ENCODE measurements at places on chromosomes 11 and 22.

- no peaks in the 10 kb centered on the region for H3K4me1 ChIP-seq
- no peak overlapping the region for H3K27ac ChIP-seq
- no peak overlapping the region for H3K4me3 ChIP-seq
- no peak for DNase-seq
- peaks cover 8% of the 10 kb centered on the region for H3K27me3 ChIP-seq
- no peaks in the 10 kb centered on the region for H3K36me3 ChIP-seq
These were observed 66.4 kb downstream of the CTTN start for GRCh38 chr11:70464509-70465361.

- peak overlapping the region; percentile 59 for H3K27ac ChIP-seq
- peak; percentile 26 for DNase-seq
- H3K4me1 ChIP-seq: peaks cover 40% of the 10 kb centered on the region
These were observed 35.6 kb upstream of the TMEM123 start for GRCh38 chr11:102488208-102488607.

- H3K27me3 ChIP-seq: peaks cover 43% of the 10 kb centered on the region
- peaks cover 9% of the 10 kb centered on the region for H3K4me1 ChIP-seq
- H3K36me3 ChIP-seq: no peaks in the 10 kb centered on the region
- peak; percentile 52 for DNase-seq
- H3K27ac ChIP-seq: no peak overlapping the region
- H3K4me3 ChIP-seq: peak overlapping the region; percentile 44
These were observed 519 bp upstream of the ART5 start for GRCh38 chr11:3642071-3642951.

DNA sequence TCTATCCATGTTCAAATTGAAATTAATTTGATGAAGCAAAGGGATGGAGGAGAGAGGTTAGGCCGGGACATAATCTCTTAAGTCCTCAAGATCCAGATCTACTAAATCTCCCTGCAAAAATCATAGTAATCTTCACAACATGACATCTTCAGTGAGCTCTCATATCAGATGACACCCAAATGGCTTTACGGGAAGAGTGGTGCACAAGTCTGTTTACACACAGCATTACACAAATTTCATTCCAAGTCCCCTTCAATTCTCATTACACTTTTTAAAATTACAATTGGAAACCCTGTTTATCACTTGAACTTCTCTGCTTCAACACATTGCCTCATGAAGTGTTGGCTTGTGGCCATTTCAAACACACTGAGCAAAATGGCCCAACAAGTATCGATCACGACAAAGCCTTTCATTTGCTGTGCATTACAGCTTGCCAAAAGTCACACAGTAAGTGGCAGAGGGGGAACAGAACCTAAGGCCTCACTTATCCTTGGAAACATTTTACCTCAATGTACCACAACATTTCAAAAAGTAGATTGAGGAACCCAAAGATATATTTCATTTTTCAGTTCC lies 17.9 kb upstream of the TPH1 start:
- no peaks in the 10 kb centered on the region for H3K27me3 ChIP-seq
- H3K4me3 ChIP-seq: no peak overlapping the region
- DNase-seq: no peak
- no peak overlapping the region for H3K27ac ChIP-seq
- no peaks in the 10 kb centered on the region for H3K4me1 ChIP-seq

GRCh38 chr22:23418159-23418788 lies 161.8 kb downstream of the IGLL1 start:
- H3K4me3 ChIP-seq: no peak overlapping the region
- H3K27ac ChIP-seq: no peak overlapping the region
- peaks cover 2% of the 10 kb centered on the region for H3K27me3 ChIP-seq
- no peaks in the 10 kb centered on the region for H3K4me1 ChIP-seq
- DNase-seq: no peak

- no peaks in the 10 kb centered on the region for H3K27me3 ChIP-seq
- peaks cover 45% of the 10 kb centered on the region for H3K36me3 ChIP-seq
- H3K4me1 ChIP-seq: peaks cover 86% of the 10 kb centered on the region
These were observed 4.9 kb downstream of the APOL3 start for GRCh38 chr22:36155702-36156101.

GRCh38 chr22:30017375-30018223 lies 62.7 kb upstream of the HORMAD2 start:
- peaks cover 28% of the 10 kb centered on the region for H3K36me3 ChIP-seq
- H3K4me1 ChIP-seq: no peaks in the 10 kb centered on the region
- no peak overlapping the region for H3K4me3 ChIP-seq
- H3K27ac ChIP-seq: no peak overlapping the region
- no peak for DNase-seq

DNA sequence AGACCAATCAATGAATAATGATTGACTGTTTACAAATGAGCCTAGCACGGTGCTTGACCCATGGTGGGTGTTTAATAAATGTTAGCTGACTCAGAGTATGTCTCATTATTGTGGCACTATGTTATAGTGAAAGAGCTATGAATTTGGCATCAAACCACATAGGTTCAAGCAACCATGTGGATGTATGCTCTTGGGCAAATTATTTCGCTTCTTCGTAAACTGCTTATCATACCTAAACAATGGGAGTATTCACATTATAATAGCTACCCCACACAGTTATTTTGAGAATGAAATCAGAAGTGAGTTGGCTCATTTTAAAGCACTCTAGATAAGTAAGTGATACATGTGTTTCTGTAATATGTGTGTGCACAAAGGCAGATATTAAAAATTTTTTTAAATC lies 118.7 kb upstream of the HSD17B12 start:
- no peak overlapping the region for H3K4me3 ChIP-seq
- H3K27me3 ChIP-seq: peaks cover 47% of the 10 kb centered on the region
- no peak for DNase-seq
- no peaks in the 10 kb centered on the region for H3K36me3 ChIP-seq
- peaks cover 15% of the 10 kb centered on the region for H3K4me1 ChIP-seq
